ENCODE measurements at places on chromosomes 1 and 21.

DNA sequence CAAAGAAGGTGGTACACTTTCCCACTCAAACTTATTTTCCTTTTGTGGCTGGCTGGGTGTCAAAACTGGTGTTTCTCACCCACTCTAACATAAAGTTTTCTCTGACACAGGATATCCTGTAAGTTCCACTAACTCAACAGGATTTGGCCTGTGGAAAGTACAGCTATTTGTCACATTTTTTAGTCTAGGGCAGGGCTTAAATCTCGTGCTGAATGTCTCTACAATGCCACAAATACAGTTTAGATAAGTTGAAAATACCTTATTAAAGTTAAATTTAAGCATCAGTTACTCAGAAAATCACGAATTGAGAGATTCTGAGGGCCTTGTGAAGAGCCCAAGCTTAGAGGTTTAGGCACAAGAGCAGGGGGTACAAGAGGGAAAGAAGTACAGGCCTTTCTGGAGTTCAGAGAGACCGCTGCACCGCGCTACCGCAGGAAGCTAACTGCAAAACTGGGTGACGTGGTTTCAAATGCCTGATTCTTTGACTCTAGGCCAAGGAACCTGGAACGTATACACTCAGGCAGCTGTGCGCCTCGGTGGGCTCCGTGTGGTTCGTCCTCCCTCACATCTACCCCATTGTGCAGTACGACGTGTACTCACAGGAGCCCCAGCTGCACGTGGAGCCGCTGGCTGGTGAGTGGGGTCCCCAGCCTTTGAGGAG is 23.4 kb upstream of the PWP2 start:
- peak; percentile 37 for DNase-seq

GRCh38 chr1:63935143-63935542 is 161.3 kb downstream of the ROR1 start:
- DNase-seq: no peak

DNA sequence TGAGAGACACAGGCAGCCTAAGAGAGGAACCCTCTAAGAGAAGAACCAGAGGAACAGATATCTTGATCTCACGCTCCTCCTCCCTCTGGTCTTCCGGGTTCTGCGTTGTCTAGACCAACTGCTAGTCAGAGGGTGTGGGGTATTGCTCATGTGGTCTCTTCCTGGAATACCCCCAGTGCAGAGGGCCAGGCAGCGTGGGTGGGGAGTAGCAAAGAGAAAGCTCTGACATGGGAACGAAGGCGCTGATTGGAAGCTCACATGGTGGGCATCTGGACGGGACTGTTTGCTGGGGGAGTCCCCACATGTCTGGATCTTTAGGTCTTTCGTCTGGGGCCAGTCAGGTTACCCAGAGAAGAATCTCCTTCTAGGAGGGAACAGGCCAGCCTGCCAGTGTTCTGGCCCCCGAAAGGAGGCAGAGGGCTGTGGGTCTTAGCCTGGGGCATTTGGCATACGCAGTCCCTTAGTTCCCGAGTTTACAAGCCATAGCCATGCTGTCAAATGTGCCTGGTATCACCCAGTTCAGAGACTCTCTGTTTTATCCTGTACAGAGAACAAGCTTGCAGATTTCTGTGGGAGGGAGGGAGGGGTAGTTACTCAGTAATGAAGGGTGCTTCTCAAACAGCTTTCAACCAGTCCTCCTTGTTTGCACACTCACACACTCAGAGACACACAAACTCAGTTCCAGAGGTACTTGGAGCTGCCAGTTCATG is 18.3 kb upstream of the IL6R start:
- no peak for DNase-seq

- no peak for DNase-seq
Observed at GRCh38 chr1:174230399-174230798, 71.1 kb downstream of the RABGAP1L start.

DNA sequence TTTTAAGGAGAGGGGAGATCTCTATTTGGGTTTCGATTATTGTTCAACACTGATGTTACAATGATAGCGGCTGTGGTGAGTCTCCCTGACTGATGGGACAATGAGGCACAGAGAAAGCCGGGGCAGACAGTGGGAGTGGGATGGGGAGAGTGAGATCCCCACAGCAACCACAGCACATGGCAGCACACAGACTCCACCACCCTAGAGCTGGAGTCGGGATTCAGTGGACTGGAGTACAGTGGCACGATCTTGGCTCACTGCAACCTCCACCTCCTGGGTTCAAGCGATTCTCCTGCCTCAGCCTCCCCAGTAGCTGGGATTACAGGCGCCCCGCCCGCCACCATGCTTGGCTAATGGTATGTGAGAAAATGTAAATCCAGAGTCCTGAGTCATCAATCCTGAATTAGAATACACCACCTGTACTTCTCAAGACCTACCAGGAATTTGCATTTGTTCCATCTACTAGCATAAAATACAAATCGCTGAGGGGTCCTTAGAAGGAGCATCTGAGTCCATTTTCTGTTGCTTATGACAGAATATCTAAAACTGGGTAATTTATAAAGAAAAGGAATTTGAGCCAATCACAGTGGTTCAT is 125.8 kb downstream of the TOMM20 start:
- DNase-seq: no peak

DNA sequence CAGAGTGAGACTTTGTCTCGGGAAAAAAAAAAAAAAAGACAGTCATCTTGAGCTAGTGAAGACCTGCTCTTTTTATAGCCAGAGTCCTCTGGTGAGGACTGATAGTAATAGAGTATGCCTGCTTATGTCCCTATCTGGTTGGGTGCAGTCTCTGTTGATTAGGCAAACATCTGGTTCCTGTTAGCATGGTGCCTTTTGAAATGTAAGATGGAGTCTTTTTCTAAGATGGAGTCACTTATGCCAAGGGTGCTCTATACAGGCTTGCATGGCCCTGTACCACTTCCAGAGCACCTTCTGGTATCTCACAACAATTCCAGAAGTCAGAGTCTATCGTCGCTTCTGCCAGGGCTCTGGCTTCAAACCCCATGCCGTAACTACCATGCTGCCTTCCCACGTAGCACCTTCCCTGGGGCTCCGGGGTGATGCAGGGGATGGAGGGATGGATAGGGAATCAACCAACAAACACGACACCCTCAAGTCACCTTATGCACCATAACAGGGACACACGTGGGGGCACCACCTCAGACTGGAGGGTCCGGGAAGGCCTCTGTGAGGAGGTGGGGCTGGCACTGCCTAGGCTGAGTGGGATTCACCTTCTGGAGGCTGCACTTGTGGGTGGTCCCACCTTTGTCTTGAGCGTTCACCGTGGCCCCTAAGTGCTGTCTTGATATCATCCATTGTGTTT is 11.6 kb upstream of the PADI6 start:
- DNase-seq: no peak

GRCh38 chr21:28828981-28829380 is 163.7 kb downstream of the LTN1 start:
- DNase-seq: no peak

DNA sequence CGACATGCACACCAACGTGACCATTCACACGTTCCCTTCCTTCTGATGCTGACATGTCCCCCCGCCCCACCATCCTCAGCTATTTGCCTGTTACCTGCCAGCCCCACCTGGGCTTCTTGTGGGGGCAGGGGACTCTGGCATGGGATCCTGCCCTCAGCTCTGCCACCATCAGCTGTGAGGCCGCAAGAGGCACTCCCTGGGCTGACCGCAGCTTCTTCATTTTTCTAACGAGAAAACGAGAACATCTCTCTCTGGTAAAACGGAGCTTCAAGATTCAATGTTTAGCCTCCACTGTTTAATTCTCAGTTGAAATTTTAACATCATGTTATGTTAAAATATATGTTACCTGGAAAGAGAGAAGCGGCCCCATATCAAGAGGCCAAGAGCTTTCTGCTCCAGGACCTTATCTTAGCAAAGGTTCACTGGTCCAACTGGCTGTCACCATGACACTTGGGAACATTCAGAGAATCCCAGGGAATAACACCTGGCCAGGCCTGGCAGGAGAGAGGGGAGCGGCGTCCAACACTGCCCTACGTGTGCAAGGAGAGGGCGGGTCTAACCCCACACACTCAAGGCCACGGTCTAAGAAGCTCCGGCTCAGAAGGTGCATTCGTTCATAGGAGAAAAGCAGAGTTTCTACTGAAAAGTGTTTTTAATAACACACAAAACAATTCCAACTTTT is 51.3 kb downstream of the HLCS start:
- DNase-seq: no peak

DNA sequence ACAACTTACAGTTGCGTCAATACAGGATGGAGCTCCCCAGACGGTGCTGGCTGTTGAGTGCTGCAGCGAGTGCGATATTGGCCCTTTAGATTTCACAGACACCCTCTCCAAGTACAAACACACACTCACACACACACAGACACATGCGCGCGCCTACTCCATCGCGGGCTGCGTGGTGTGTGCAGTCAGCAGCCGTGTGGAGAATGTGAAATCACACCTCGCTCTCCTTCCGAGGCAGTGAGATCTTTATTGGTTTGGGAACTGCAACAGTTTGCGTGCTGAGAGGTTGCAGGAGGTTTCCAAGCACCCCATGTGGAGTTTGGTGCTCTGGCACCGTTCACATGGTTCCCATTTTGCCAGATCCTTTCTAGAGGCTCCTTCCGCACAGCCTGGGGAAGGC is 372.2 kb downstream of the RRAGC start:
- DNase-seq: no peak

- DNase-seq: no peak
Observed at GRCh38 chr1:101435831-101436511, 199.2 kb downstream of the S1PR1 start.

DNA sequence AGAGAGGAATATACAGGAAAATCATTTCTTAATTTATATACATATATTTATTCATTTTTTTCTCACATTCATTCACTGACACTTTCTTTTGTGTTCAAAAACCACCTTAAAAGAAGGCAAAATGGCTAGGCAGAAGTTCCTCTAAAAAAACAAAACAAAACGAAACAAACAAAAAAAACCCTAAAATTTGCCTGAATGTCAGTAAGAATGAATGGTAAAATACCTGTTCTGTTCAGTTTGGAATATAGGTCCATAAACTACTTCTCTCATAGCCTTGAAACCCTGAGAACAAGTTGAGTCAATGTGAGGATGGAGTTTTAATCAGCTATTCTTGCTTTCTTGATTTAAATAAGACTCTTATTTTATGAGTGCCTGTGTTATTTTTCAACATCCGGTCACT is 14.7 kb upstream of the ALG6 start:
- DNase-seq: no peak

DNA sequence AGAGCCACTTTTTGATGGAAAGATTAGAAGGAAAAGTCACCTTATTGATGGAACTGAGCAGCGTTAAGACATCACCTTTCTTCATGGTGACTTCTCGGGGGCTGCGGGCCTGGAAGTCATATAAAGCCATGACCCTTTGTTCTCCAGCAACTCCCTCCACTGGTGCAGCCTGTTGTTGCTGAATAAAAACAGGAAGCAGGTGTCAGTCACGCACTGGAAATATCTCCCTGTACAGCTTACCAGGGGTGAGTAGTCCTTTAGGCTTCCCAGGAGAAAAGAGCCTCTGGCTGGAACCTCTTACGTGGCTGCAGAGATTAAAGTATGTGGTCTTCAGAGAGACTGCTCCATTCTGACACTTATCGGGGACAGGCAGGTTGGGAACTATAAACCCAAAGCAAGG is 31.9 kb downstream of the SPTA1 start:
- DNase-seq: no peak

- no peak for DNase-seq
Observed at GRCh38 chr1:231523816-231524215, 4.7 kb upstream of the TSNAX start.

- DNase-seq: no peak
Observed at GRCh38 chr1:71232166-71232763, 151.4 kb upstream of the ZRANB2 start.

DNA sequence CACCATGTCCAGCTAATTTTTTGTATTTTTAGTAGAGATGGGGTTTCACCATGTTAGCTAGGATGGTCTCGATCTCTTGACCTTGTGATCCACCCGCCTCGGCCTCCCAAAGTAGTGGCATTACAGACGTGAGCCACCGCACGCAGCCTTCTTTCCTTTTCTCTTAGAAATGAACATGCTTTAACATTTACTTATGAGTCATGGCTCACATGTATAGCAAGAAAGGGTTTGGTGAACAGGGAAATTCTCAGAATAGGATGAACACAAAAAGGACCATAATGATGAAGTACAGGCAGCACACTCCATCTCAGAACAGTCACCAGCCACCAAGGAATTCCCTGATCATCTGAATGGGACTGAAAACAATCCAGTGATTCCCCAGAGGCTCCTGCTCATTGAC is 9.4 kb upstream of the VAMP4 start:
- no peak for DNase-seq

DNA sequence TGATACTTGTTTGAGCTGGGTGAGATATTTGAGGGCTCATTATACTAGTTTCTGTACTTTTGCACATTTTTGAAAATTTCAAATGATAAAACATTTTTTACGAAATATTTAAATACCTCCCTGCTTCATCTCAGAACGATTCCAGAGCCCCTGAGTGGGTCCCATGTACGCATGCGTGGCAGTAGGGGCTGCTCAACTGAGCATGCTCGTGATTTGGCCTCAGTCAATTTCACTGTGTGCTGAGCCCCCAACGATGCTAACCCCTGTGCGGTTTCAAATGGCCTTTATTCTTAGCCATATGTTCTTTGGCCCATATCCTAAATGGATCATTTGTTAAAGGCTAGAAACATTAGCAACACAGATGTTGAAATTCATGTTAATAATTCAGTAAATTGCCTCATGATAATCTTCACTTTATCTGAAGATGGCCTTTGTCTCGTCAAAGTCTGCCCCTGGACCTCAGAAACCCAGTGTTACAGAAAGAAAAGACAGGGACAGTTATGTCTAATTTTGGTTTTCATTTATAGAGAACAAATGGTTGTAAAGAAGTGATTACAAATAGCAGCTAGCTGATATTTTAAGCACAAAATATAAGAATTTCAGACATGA is 108.2 kb downstream of the MRPS6 start:
- DNase-seq: no peak

GRCh38 chr1:31488528-31488927 is 75.5 kb downstream of the SERINC2 start:
- no peak for DNase-seq

GRCh38 chr1:26102526-26102925 is 9.1 kb upstream of the PDIK1L start:
- no peak for DNase-seq

GRCh38 chr1:7294636-7295035 is 476.5 kb upstream of the VAMP3 start:
- DNase-seq: no peak
